WERI-Rb-1 (cell line): ENCODE measurements at places on chromosomes 6 and 20.

DNA sequence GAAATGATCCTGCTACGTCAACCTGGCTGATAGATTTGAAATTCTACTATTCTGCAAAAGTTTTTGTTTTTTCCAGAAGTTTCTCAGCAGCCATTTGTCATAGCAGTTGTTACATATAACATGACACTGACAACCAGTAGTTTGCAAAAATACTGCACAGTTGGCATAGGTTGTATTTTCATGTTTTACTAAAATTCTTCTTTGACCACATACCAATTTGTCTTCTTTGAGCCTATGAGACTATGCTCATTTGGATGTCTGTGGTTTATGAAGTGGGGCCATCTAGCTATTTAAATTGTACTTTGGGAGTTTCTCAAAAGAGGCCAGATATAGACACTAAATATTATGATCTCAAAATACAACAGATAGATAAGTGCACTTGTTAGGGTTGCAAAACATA, 104.9 kb upstream of the PREP start:
- no peak for DNase-seq

DNA sequence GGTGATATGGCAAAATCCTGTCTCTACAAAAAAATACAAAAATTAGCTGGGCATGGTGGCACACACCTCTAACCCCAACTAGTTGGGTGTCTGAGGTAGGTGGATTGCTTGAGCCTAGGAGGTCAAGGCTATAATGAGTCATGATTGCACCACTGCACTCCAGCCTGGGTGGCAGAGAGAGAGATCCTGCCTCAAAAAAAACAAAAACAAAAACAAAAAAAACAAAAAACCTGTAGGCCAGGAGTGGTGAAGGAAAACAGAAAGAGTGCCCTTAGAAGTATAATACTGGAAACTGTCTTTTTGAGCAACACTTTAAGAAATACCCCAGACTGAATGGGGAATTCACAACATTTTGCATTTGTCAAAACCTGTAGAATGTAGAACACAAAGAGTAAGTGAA, 85.3 kb downstream of the JARID2 start:
- no peak for DNase-seq

- peak; percentile 11 for DNase-seq
These were observed 145.1 kb upstream of the FKBP1C start for GRCh38 chr6:63066055-63066704.

DNA sequence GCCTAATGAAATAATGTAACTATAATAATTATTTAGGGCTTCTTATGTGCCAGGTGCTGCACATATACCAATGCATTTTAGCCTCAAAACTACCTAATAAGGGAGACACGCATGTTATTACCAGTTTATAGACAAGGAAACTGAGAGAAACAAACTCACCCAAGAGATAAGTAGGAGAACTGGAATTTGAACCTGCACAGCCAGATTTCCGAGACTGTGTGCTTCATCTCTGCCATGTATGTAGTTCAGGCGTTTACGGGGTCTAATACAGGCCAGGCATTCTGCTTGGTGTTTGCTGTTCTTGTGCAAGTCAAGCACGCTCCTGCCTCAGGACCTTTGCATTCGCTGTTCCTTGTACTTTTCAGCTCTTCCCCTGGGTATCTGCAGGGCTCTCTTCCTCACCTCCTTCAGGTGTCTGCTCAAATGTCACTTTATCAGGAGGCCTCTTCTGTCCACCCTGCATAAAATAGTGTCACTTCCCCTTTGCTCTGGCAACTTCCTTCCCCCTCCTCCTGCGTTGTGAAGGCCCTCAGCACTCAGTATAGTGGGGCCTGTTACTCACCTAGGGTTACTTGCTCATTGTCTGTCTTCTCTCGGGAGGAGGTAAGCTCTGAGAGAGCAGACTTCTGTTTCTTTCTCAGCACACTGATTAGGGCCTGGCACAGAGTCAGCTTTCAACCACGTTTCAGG, 6.1 kb upstream of the NSFL1C start:
- no peak for DNase-seq

- DNase-seq, result no peak
These were observed 109.2 kb downstream of the GJA1 start for GRCh38 chr6:121544691-121545090.
